ENCODE measurements at places on chromosomes 6 and 20. TPM values are rescaled to one million over a fixed set of nuclear protein-coding genes. Genes with fewer than 3 reads are reported as not detected.

Gene MACROD2
- total RNA-seq, result 8.0 TPM

Gene PTP4A1
- 25.5 TPM for total RNA-seq

Gene POLR1H
- 34.8 TPM for total RNA-seq

Gene ALDH8A1
- total RNA-seq, result 1.3 TPM

Gene PDCD2
- total RNA-seq, result 45.4 TPM

Gene LIME1
- 13.7 TPM for total RNA-seq
